Nephron progenitor cell (in vitro differentiated cells): ENCODE measurements at places on chromosomes 13 and 19.

GRCh38 chr13:65881561-65882155, 1348.5 kb downstream of the PCDH9 start:
- DNase-seq, result no peak

DNA sequence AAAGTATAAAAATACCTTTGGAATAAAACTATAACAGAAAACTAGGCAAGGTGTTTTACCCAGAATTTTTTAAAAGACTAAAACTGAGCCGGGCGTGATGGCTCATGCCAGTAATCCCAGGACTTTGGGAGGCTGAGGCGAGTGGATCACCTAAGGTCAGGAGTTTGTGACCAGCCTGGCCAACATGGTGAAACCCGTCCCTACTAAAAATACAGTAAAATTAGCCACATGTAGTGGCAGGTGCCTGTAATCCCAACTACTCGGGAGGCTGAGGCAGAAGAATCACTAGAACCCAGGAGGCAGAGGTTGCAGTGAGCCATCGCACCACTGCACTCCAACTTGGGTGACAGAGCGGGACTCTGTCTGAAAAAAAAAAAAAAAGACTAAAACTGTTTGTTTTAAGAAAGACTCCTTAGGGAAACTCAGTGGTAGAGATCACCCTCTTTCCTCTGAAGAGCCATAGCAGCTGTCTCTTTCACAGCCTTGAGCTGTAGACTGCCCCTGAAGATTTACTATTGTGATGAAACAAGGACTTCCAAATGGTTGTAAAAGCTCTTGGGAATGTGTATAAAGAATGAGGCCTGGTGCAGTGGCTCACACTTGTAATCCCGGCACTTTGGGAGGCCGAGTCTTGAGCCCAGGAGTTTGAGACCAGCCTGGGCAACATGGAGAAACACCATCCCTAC, 14.7 kb upstream of the KCTD4 start:
- DNase-seq, result no peak

DNA sequence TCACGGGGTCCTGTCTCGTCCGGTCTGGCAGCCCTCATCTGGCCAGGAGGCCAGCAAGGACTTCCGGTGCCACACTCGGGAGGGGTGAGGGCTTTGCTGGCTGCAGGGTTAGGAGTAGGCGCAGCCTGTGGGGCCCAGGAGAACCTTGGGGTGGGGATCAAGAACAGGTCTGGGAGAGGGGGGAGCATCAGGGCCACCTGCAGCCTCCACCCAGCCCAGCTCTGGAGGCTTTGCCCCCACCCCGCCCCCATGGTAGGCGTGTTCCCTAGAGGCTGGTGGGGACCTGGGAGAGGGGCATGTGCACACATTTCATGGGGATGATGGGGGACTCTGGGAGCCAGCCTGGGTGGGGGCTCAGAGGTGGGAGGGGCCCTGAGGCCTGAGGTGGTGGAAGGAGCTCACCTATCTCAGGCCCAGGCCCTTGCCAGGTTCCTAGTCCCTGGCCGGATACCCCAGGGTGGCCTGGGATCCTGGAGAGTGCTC, 23.3 kb downstream of the WTIP start:
- DNase-seq, result no peak

- DNase-seq, result no peak
Observed at GRCh38 chr13:87941226-87941625, 270.1 kb downstream of the SLITRK5 start.

- DNase-seq, result no peak
Observed at GRCh38 chr13:83620530-83621220, 261.6 kb downstream of the SLITRK1 start.

DNA sequence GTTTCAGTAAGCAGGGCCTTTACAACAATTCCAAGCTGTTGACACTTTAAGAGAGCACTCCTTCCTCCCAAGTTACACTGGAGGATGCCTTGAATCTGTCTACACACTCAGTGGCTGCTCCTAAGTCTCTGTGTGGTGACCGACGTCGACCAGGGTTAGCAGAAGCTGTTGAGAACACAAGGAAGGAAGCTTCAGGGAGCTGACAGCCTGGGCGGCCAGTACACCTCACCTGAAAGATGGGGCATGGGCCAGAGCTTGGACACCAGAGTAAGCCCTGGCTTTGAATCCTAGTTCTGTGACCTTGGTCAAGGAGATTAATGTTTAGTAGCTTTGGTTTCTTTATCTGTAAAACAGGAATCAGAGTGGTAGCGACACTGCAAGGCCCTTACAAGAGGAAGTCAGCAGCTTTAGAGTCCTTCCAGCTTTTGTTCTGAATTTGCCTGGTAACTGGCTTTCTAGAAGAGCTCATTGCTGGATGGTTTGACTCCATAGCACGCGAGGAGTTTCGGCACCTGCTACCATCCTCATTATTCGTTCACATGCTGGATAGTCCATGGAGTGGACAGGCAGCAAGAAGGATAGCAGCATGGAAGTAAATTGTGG, 214.2 kb downstream of the FGF9 start:
- DNase-seq, result no peak

GRCh38 chr13:27233964-27234363, 17.4 kb upstream of the RPL21 start:
- no peak for DNase-seq

DNA sequence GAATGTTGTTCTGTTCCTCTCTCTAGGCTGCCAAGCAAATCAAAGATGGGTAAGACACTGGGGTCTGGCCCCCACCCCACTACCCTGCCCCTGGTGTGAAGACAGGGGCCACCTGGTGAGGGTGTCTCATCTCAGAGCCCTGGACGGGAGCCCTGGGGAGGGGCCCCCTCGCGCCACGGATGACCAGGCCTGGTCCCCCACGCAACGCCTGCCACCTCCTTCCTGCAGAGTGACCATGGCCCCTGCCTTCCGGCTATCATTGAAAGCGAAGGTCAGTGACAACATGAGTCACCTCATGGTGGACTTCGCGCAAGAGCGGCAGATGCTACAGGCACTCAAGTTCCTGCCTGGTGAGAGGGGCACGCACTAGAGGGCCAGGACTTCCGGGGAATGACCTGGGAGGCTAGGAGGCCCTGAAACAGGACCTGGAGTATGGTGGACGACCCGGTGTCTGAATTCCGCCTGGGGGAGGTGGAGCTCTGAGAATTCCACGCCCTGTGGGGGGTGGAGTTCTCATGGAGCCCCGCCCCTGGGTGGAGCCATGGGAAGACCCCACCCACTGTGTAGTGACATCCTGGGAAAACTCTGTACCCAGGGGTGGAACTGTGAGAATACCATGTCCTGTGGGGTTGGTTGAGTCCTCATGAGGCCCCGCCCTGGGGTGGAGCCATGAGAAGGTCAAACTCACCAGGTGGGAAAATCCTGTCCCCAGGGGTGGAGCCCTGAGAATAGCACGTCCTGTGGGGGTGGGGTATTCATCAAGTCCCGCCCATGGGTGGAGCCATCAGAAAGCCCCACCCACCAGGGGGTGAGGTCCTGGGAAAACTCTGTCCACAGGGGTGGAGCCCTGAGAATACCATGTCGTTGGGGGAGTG, 6.1 kb downstream of the FSD1 start:
- no peak for DNase-seq

DNA sequence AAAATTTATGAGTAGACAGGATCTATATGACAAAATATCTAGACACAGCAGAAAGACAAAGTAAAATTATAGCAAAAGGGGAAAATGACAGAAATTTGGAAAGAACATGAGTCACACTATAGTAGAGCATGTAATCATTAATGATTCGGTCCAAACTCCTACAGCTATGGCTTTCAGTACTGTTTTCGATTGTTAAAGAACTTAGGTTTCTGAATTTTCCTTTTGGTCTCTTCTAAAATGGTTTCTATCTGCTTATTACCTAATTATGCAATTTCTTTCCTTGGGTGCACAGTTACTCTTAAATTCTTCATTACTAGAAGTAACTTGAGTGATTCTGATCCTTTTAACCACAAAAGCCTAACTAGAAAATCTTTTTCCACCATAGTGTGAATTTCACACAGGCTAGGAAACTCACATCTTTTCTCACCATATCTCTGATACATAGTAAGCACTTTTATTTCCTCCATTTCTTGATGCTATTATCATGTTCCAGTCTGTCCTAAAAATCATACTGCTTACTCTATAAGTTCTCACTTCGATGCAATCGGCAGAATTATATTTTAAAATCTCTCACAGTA, 1101.4 kb downstream of the PCDH9 start:
- DNase-seq, result no peak

- DNase-seq, result no peak
Observed at GRCh38 chr19:504616-505015, 2.7 kb upstream of the TPGS1 start.

- no peak for DNase-seq
Observed at GRCh38 chr13:21348488-21349120, 110.5 kb downstream of the ZDHHC20 start.

GRCh38 chr19:2061495-2062388, 10.7 kb upstream of the MKNK2 start:
- DNase-seq, result peak; percentile 99
